Lung microvascular endothelial cell (primary cell): ENCODE measurements at places on chromosomes 12 and 14. TPM values are rescaled to one million over a fixed set of nuclear protein-coding genes. Genes with fewer than 3 reads are reported as not detected.

GRCh38 chr12:22544038-22544979, at the start of gene C2CD5:
Gene C2CD5 (minus strand): TSS chr12:22544542. CDS start chr12:22544150, 392 bp downstream.
- DNase-seq: peak; percentile 98

DNA sequence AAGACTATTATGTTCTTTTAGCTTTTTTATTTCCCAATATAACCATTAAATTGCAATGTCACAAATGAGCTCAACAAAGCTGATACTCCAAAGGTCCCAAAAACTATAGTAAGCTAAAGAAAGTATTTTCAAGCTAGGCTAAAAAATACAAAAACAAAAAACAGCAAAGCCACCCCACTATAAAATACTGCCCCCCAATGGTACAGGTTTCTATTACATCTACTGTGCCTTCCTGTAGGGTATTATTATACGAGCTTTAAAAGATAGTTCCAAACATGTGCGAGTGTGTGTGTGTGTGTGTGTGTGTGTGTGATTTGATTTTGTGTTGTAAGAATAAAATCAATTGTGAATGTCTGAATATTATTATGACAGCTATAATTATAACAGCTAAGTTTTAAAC, 1.1 kb downstream of the IFNG start:
- no peak for DNase-seq

GRCh38 chr12:40137252-40137651, 31.4 kb upstream of the SLC2A13 start:
- peak; percentile 76 for DNase-seq

The SLC25A29 gene
- 39.2 and 70.0 TPM in 2 replicates for total RNA-seq

The KLRD1 gene
- total RNA-seq: under 0.01 and 0.20 TPM in 2 replicates

DNA sequence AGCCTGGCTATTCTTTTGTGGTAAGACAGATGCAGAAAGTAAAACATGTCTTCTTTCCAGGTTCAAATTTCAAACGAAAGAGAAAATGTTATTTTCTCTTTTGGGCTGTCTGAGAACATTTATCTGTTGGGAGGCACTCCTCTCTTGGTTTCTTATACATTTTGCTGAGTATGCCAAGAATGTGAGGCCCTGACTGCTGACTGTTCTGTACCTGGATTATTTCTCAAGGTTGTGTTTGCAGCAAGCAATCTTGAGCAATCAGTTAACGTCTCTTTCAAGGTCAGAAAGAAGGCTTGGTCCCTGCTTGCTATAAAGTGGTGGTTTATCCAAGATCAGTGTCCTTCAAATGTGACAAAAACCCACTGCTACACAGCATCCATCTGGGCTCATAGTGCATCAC, 9.8 kb downstream of the SSTR1 start:
- DNase-seq: no peak

DNA sequence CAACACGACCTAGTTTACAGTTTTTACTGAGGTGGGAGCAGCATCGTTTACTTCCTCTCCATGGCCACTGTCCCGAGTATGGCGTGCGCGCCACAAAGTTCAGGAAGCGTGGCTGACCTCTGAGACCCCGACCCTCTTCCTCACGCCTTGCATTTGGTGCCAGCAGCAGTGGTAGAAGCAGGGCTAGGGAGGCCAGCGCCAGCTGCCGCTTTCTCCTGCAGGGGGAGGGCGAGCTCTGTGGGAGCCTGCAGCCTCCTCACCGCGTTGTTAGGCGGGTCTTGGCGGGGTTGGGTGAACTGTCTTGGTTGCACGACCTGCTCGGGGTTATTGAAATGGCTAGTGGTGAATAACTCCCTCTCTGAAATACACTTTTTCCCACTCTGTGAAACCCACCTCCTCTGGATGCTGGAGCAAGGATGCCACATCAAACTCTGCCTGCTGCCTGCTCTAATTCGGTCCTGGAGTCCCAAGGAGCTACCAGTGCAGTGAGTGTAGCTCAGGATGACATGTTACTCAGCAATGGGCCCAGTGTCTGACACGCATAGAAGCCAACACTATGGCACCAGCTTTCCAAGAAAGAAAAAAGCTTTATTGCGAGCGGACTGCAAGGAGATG, 22.3 kb upstream of the TDRD9 start:
- DNase-seq: peak; percentile 26

DNA sequence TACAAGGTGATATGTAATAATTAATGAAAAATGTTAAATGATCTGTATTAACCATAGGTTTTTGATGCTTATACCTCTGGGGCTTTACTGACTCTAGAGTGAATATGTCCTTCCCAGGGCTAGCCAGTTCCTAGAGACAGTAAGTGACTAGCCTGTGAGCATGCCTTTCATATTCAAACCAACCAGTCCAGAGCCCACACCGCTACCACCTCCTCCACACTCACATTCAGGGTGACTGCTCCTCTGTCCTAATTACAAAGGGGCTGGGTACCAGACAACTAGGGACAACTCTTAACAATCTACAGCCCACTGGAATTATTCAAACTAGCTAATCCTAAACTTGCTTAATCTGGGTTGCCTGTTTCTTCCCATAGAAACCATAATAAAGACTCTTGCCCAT, 49.0 kb downstream of the RALGAPA1 start:
- DNase-seq: no peak

The NEUROD4 gene
- total RNA-seq: not detected in 2 replicates

The KIF21A gene
- 3.8 and 3.9 TPM in 2 replicates for total RNA-seq

DNA sequence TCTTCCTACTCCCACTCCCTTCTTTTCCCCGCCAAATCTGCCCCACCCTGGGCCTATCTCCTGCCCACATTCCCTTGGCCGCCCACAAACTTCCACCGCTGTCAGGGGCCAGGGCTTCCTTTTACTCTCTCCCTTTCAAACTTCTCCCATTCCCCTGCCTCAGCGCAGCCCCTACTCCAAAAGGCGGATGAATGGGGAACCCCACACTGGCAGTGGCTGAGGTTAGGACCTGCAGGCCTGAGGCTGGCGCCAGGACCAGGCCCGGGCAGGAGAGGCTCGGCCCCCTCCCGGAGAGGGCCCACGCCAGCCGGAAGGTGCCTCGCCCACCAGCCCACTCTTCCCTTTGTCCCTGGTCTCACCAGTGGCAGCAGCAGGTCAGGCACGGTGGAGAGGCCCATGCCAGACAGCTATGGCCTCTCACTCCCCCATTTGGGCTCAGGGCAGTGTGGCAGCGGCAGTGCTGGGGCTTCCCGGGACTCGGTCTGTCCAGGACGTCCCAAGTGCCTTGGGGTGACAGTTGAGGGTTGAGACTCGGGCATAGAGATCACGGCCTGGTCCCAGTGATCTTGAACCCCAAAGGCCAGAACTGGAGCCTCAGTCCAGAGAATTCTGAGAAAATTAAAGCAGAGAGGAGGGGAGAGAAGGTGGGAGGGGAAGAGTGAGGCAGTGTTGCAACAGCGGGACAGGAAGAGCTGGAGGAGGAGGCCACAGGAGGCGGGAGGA, at the start of gene TNFRSF1A:
TNFRSF1A (minus strand) TSS at position 660 of the 723 bp plus-strand sequence; CDS start at position 398, 262 bp downstream.
- peak; percentile 88 for DNase-seq

- DNase-seq: no peak
Measured at GRCh38 chr14:97572583-97573458, 775.6 kb downstream of the VRK1 start.

- no peak for DNase-seq
Measured at GRCh38 chr12:113115455-113116126, 20.0 kb downstream of the RASAL1 start.

DNA sequence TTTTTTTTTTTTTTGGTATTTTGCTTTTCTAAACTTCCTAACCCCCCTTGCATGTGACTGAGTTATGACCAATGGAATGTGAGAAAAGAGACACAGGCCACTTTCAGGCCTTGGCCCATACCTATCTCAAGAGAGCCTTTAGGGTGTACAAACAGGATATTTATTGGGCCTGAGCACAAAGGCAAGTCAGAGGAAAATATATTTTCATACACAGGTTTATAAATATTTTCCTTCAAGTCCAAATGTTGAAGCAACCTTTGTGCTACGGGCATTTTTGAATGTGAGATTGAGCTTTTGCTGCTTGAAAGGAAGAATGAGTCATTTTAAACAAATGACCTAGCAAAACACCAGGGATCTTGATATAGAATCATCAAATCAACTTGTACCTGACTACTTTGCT, 228.6 kb upstream of the E2F7 start:
- peak; percentile 65 for DNase-seq

DNA sequence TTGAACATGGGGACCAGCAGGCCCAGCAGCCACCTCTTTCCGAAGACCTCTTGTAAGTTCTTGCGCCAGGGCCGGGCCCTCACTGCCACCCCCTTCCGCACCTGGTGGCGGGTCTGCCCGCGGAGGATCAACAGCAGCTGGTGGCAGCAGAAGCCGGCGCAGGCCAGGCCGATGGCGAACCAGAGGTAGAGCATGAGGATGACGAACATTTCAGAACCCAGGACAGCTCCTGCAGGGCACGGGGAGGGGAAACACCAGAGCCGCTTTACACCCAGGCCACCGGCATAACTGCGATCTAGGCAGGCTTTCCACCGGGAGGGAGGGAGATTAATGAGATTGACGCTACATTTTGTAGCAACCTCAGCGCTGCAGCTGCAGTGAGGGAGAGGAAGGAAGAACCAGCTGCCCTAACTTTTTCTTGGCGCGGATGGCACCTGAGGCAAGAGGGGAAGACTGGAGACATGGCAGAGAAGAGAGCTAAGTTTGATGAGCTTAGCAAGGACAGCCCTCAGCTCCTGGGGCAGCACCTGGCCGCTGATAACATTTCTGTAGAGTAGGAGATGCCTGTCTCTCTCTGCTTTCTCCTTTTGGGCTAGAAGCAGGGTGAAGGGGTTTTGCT, 7.8 kb downstream of the ZDHHC22 start:
- peak; percentile 82 for DNase-seq

The P2RX7 gene
- total RNA-seq: 3.1 and 7.1 TPM in 2 replicates

The IFNG-AS1 gene
- not detected in 2 replicates for total RNA-seq

GRCh38 chr12:123397400-123397799, 13.5 kb downstream of the KMT5A start:
- no peak for DNase-seq

The SERPINA4 gene
- total RNA-seq: not detected in 2 replicates

The MUCL1 gene
- total RNA-seq: not detected in 2 replicates

DNA sequence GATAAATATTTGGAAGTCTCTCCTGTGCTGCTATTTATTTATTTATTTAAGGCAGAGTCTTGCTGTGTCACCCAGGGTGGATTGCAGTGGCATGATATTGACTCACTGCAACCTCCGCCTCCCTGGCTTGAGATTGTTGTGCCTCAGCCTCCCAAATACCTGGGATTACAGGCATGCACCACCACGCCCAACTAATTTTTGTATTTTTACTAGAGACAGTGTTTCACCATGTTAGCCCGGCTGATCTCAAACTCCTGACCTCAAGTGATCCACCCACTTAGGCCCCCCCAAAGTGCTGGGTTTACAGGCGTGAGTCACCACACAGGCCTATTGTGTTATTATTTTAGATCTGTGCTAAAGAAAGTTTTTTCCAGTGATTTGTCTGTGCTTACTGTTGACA, 225.2 kb downstream of the CCER1 start:
- peak; percentile 31 for DNase-seq

- DNase-seq: no peak
Measured at GRCh38 chr12:67661311-67662021, 12.9 kb downstream of the DYRK2 start.

The CTSG gene
- total RNA-seq: not detected in 2 replicates

GRCh38 chr12:48780381-48781025, 8.4 kb downstream of the ADCY6 start:
- no peak for DNase-seq

The LALBA gene
- total RNA-seq: not detected in 2 replicates

- DNase-seq: no peak
Measured at GRCh38 chr14:44896275-44897040, 65.3 kb downstream of the KLHL28 start.

The SERPINA9 gene
- total RNA-seq: not detected in 2 replicates

The FGF23 gene
- total RNA-seq: not detected in 2 replicates

GRCh38 chr12:64551676-64552075, 58.6 kb upstream of the RASSF3 start:
- DNase-seq: no peak

The PLA2G1B gene
- not detected in 2 replicates for total RNA-seq

The RNASE7 gene
- not detected in 2 replicates for total RNA-seq
